ENCODE measurements at places on chromosomes 16 and 17.

GRCh38 chr17:76207275-76208059 lies 32.8 kb downstream of the RNF157 start:
- no peak for DNase-seq

GRCh38 chr17:36722121-36722902 lies 120.9 kb downstream of the MRM1 start:
- peak; percentile 80 for DNase-seq

GRCh38 chr16:69115361-69115760 lies 9.9 kb downstream of the HAS3 start:
- DNase-seq = no peak

GRCh38 chr16:83273504-83274173 lies 534.1 kb upstream of the HSBP1 start:
- DNase-seq = no peak

DNA sequence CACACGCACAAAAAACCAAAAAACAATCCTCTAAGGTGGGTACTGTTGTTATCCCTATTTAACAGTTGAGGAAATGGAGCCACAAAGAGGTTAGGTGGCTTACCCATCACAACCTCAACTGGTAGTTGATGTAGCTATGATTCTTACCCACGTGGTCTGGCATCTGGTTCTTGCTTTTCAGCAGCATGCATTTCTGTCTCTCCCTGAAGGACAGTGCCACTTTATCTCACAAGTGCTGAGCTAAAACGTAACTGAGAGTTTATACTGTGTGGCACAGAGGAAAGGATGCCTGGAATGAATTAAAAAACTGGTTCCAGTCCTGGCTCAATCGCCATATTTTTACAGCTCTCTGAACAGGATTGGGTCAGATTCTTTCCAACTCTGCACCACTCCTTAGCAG lies 1.9 kb upstream of the CORO6 start:
- DNase-seq = no peak

DNA sequence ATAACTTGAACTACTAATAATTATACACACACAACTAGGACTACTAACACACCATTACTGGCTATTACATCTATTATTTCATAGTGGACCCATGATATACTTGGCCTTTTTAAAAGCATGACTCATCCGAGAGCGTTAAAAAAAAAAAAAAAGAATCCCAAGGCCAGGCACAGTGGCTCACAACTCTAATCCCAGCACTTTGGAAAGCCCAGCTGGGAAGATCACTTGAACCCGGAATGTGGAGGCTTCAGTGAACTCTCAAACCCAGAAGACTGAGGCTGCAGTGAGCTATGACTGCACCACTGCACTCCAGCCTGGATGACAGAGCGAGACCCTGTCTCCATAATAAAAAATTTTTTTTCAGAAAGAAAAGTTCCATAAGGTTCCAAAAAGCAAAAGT lies 3.1 kb downstream of the GLG1 start:
- DNase-seq = no peak

DNA sequence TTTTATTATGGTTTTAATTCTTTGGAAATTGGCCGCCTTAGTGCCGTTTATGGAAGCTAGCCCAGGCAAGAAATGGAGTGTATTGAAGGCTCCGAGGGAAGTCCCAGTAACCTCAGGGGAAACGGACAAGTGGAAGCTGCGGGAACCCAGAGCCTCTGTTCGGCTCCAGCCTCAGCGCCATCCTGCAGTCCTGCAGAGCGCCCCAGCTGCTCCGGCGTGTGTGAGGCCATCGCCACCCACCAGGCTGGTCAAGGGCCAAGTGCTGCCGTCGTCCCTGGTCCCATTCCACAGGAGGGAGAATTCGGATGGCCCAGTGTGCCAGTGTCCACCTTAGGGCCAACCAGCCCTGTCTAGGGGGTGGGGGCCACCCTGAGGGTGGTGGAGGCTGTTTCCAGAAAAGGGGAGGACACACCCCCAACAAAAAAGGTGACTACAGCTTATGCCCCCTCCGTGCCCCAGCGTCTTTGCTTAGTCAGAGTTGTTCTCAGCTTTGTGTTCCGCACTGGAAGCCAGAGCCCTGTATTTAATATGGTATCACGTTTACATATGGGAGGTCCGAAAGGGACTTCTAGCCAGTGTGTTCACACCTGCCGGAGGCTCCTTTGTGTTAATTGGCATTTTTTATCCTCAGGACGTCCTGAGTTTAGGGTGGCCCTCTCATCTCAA lies 13.0 kb downstream of the MGRN1 start:
- DNase-seq = no peak
